ENCODE measurements at places on chromosomes 4 and X. TPM values are rescaled to one million over a fixed set of nuclear protein-coding genes. Genes with fewer than 3 reads are reported as not detected.

GRCh38 chr4:40731361-40731760 lies 18.4 kb upstream of the NSUN7 start:
- peak overlapping the region; percentile 41 for H3K4me3 ChIP-seq
- H3K27ac ChIP-seq, result peak overlapping the region; percentile 77
- H3K4me1 ChIP-seq, result peaks cover 31% of the 10 kb centered on the region
- no peaks in the 10 kb centered on the region for H3K36me3 ChIP-seq
- no peak for DNase-seq

DNA sequence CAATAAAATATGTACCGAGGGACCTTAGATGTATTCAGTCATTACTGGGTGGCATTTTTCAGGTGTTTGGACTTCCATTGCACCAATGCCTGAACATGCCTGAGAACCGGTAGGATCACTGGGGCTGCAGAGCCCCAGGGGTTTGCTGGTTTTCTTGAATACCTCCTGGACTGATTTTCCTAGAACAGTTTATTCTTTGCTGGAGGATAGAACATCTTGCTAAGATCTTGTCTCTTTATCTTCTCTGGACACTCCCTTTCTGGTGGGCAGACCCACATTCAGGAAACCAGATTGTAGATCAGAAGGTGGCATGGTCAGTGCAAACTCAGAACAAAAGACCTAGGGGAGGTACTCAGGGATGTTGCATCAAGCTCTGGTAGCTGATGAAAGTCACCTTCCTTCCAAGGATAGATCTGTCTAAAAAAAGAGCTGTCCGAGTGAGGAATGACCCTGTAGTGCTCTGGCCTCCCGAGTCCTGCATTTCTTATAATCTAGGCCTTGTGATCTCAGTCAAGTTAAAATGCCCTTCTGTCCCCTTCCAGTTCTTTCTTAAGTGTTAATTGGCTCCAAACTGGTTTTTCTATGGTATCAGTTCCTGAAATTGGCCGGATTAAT lies 84.8 kb downstream of the CLDN34 start:
- DNase-seq, result no peak
- H3K27ac ChIP-seq, result no peak overlapping the region

RBM46 gene
- total RNA-seq, result not detected

GRCh38 chr4:8194306-8195242 lies 4.5 kb upstream of the SH3TC1 start:
- H3K4me1 ChIP-seq, result peaks cover 11% of the 10 kb centered on the region
- no peak for DNase-seq
- H3K36me3 ChIP-seq, result no peaks in the 10 kb centered on the region
- no peak overlapping the region for H3K4me3 ChIP-seq
- no peaks in the 10 kb centered on the region for H3K27me3 ChIP-seq
- H3K27ac ChIP-seq, result no peak overlapping the region

DNA sequence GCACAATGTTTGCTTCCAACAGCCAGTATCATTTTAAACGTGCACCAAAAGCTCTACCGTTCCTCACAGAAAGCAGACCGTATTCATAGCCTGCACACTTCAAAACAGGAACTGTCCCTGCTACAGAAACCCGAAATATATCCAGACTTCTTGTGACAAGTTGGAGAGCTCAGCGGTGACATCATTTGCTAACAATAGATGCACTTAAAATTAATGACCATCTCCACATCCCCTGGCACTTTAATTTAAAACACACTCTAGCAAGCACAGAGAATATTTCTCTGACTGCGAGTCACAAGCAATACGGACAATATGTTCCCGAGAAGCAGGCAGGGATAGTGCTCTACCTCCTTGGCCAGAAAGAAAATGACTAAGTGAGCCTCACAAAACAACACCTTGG lies 2.5 kb downstream of the NYX start:
- H3K4me1 ChIP-seq, result peaks cover 9% of the 10 kb centered on the region
- H3K4me3 ChIP-seq, result peak overlapping the region; percentile 52
- no peaks in the 10 kb centered on the region for H3K36me3 ChIP-seq
- peak overlapping the region; percentile 10 for H3K27ac ChIP-seq
- H3K27me3 ChIP-seq, result no peaks in the 10 kb centered on the region

DNA sequence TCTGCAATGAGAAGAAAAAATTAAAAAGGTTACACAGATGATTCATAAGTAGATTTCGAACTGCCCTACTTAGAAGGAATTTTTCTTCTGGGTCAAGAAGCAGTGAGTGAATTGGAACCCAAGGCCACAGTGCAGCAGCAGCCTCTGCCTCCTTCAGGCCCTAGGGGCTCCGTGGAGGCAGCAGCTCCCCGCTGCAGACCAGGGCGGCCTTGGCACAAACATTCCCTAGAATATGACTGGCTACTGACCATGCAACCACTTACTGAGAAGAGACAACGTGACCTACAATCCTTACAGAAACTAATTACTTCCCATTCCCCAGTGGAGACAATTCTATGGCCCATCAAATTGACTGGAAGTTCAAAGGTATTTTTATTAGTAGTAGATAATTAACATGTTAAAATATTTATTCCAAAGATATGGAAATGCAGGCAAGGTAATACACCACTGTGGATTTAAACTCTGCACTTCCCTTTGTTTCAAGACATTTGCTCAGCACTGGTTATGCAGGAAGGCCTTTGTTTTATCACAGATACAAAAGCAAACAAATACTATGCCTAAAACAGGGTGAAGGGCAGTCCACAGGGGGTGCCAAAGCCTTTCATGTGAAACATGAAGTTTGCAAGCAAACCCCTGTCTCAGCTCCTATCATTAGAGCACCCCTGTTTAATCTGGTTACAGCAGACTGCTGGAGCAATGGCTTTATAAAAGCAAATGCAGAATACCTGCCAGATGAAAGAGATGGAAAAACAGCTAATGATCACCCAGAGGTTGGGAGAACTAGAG lies 59.2 kb downstream of the PCDH19 start:
- H3K4me1 ChIP-seq, result no peaks in the 10 kb centered on the region
- H3K36me3 ChIP-seq, result no peaks in the 10 kb centered on the region
- DNase-seq, result no peak
- H3K27ac ChIP-seq, result no peak overlapping the region
- no peak overlapping the region for H3K4me3 ChIP-seq
- H3K27me3 ChIP-seq, result no peaks in the 10 kb centered on the region

RHOH gene
- total RNA-seq, result 190 TPM

Data from activated naive CD8-positive, alpha-beta T cell treated with anti-CD3 and anti-CD28 coated beads, Interleukin-2, amount 10 ng/mL, durations not matched to agents 7 days and 5 days (primary cell).